ENCODE measurements at places on chromosomes 11 and 22. TPM values are rescaled to one million over a fixed set of nuclear protein-coding genes. Genes with fewer than 3 reads are reported as not detected.

GRCh38 chr11:11178671-11179638, 174.1 kb downstream of the CSNK2A3 start:
- no peaks in the 10 kb centered on the region for H3K36me3 ChIP-seq
- no peak overlapping the region for H3K4me3 ChIP-seq
- no peaks in the 10 kb centered on the region for H3K27me3 ChIP-seq
- peaks cover 43% of the 10 kb centered on the region for H3K4me1 ChIP-seq
- no peak for DNase-seq

DNA sequence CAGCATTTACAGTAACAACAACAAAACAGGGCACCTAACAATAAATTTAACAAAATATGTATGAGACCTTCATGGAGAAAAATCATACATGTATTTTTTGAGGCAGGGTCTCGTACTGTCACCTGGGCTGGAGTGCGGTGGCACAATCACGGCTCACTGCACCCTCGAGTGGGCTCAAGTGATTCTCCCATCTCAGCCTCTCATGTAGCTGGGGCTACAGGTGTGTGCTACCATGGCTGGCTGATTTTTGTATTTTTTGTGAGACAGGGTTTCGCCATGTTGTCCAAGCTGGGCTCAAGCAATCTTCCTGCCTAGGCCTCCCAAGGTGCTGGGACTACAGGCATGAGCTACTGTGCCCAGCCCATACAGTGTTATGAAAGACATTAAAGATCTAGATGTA, 278.1 kb downstream of the SWAP70 start:
- no peak overlapping the region for H3K4me3 ChIP-seq
- H3K27ac ChIP-seq, result no peak overlapping the region
- no peaks in the 10 kb centered on the region for H3K27me3 ChIP-seq
- H3K4me1 ChIP-seq, result peaks cover 7% of the 10 kb centered on the region

DNA sequence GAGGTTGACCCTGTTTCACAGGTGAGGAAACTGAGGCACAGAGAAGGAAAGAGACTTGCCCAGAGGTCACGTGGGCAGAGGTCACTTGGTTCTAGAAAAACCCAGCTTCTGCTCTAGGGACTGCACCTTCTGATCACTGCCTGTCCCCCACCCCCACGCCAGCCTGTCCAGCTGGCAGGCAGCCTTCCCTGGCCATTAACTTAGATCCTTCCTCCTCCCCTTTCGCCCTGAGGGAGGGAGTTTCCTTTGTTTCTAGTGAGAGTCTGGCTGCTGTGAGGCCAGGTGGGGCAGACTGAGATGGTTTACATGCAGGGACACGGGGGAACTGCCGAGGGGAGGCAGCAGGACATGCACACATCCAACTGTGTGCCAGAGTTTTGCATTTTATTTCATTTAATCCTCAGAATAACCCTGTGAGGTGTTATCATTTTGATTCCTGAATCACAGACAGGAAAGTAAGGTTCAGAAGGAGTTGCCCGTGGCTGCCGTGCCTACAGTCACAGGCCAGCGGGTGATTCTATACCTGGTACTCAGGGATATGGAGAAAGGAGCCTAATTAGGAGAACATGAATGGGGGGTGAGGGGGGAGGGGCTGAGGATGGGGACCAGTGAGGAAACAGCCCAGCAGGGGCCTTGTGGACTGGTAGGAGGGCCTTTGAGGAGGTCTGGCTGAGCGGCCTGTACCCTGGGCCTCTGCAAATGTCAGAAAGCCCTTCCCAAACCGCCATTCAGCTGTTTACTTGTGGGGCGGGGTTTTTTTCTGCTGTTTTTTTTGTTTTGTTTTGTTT, 3.4 kb downstream of the FAM83F start:
- DNase-seq, result no peak
- H3K27me3 ChIP-seq, result peaks cover 26% of the 10 kb centered on the region
- peaks cover 67% of the 10 kb centered on the region for H3K4me1 ChIP-seq

APOL4 gene
- total RNA-seq, result 15.0 TPM

GRCh38 chr11:2484576-2485125, 39.8 kb downstream of the KCNQ1 start:
- no peaks in the 10 kb centered on the region for H3K36me3 ChIP-seq
- DNase-seq, result no peak
- no peak overlapping the region for H3K27ac ChIP-seq
- H3K4me1 ChIP-seq, result no peaks in the 10 kb centered on the region

- peaks cover 45% of the 10 kb centered on the region for H3K27me3 ChIP-seq
- H3K36me3 ChIP-seq, result no peaks in the 10 kb centered on the region
- H3K4me1 ChIP-seq, result peaks cover 40% of the 10 kb centered on the region
- peak overlapping the region; percentile 78 for H3K4me3 ChIP-seq
- DNase-seq, result peak; percentile 74
Observed at GRCh38 chr11:130449996-130450769, 1.7 kb downstream of the ADAMTS15 start.

GRCh38 chr11:2118677-2119076, 20.5 kb downstream of the IGF2 start:
- H3K27me3 ChIP-seq, result peaks cover 7% of the 10 kb centered on the region
- H3K36me3 ChIP-seq, result peaks cover 5% of the 10 kb centered on the region
- no peak overlapping the region for H3K27ac ChIP-seq
- H3K4me1 ChIP-seq, result peaks cover 25% of the 10 kb centered on the region
- H3K4me3 ChIP-seq, result no peak overlapping the region

CBLIF gene
- total RNA-seq, result not detected

DNAJB13 gene
- total RNA-seq, result 0.60 TPM

- H3K4me3 ChIP-seq, result no peak overlapping the region
- H3K27me3 ChIP-seq, result no peaks in the 10 kb centered on the region
- no peak overlapping the region for H3K27ac ChIP-seq
- no peak for DNase-seq
- peaks cover 6% of the 10 kb centered on the region for H3K4me1 ChIP-seq
- H3K36me3 ChIP-seq, result peaks cover 17% of the 10 kb centered on the region
Observed at GRCh38 chr22:29773233-29773632, 6.1 kb downstream of the UQCR10 start.

TALDO1 gene
- 89.7 TPM for total RNA-seq

HIKESHI gene
- 38.0 TPM for total RNA-seq

DNA sequence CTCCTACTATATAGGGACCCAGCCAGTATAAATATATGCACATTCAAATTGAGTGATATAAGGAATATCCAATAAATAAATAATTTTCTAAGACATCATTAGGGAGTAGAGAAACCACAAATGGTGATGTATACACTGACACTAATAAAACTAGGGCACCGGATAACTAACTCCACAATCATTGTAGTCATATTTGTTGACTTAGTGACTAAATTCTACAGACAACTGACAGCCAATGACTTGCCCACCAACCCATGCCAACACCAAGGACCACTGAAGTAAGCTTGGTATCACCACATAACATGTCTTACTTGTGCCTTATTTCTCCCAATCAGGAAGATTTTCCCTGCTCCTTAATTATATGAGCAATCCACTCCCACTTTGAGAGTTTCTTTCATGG, 139.6 kb upstream of the TRPC6 start:
- no peaks in the 10 kb centered on the region for H3K27me3 ChIP-seq
- H3K36me3 ChIP-seq, result no peaks in the 10 kb centered on the region
- no peak overlapping the region for H3K27ac ChIP-seq
- no peak for DNase-seq

GRCh38 chr11:112615238-112615637, 346.0 kb upstream of the NCAM1 start:
- no peak for DNase-seq
- no peak overlapping the region for H3K4me3 ChIP-seq
- peaks cover 64% of the 10 kb centered on the region for H3K4me1 ChIP-seq

GRCh38 chr22:30943368-30943767, 25.2 kb downstream of the MORC2 start:
- H3K27ac ChIP-seq, result no peak overlapping the region
- peaks cover 51% of the 10 kb centered on the region for H3K36me3 ChIP-seq
- no peaks in the 10 kb centered on the region for H3K27me3 ChIP-seq

GRCh38 chr11:33383075-33383919, 126.1 kb downstream of the HIPK3 start:
- H3K27ac ChIP-seq, result no peak overlapping the region
- no peaks in the 10 kb centered on the region for H3K36me3 ChIP-seq
- DNase-seq, result no peak
- H3K4me1 ChIP-seq, result no peaks in the 10 kb centered on the region
- H3K27me3 ChIP-seq, result peaks cover 6% of the 10 kb centered on the region

- H3K36me3 ChIP-seq, result no peaks in the 10 kb centered on the region
Observed at GRCh38 chr11:96741068-96741467, 351.3 kb downstream of the JRKL start.

C11orf52 gene
- total RNA-seq, result 7.9 TPM

DNA sequence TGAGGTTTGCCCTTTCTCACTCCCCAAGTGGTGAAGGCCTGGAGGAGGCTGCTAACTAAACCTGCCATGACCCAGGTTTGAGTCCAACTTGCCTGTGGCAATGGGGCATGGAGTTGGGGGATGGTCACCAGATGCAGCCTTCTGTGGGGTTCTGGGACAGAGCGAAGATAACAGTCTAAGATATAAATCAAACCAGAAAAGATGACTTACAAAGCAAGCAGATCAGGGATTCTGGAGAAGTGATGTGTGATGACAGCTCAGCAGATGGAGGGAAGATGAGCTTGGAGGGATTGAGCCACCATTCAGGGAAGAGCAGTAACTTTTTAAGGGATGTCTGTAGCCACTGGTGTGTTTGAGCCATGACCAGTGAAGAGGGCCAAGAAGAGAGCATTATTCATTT, 63.6 kb downstream of the MTNR1B start:
- H3K4me1 ChIP-seq, result no peaks in the 10 kb centered on the region
- H3K27ac ChIP-seq, result no peak overlapping the region
- DNase-seq, result no peak
- H3K4me3 ChIP-seq, result no peak overlapping the region
- peaks cover 2% of the 10 kb centered on the region for H3K27me3 ChIP-seq

DNA sequence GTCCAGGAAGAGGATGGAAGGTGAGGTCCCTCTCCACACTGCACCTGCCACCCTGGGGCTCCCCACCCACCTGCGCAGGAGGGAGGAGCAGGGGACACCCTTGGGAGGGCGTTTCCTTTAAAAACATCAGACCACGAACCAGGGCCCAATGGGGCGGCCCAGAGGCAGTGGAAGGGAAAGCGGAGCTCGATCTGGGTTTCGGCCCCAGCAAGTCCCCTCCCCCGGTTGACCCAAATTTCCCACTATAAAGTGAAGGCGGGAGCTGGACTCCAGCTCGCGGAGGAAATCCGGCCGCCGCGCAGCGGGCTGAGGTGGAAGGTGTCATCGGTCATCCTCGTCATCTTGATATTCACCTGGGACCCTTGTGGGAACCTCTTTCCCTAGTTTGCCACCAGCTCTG, 99.3 kb downstream of the WNT7B start:
- H3K27ac ChIP-seq, result no peak overlapping the region
- H3K36me3 ChIP-seq, result peaks cover 4% of the 10 kb centered on the region
- no peak overlapping the region for H3K4me3 ChIP-seq
- DNase-seq, result peak; percentile 33
- H3K27me3 ChIP-seq, result peaks cover 18% of the 10 kb centered on the region

NXPE2 gene
- total RNA-seq, result 0.34 TPM

DNA sequence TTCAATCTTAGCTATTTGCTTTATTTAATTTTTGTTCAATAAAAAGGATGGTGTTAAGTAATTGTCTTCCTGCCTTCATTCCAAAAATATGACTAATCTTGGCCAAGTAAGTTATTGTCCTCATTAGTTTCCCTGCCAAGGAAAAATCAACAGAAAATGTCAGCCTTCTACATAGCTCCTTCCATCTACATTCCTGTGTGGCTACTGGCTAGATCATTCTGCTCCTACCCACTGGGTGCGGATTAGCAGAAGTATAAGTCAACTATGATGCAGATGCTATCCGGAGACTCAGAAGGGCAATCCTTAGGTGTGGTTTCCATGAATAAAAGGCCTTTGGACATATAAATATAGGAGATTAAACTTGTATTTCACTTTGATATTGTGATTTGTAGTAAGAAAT, 154.4 kb downstream of the SBF2 start:
- peaks cover 7% of the 10 kb centered on the region for H3K4me1 ChIP-seq
- H3K27me3 ChIP-seq, result no peaks in the 10 kb centered on the region
- H3K36me3 ChIP-seq, result peaks cover 24% of the 10 kb centered on the region
- H3K27ac ChIP-seq, result no peak overlapping the region
- no peak for DNase-seq

DNA sequence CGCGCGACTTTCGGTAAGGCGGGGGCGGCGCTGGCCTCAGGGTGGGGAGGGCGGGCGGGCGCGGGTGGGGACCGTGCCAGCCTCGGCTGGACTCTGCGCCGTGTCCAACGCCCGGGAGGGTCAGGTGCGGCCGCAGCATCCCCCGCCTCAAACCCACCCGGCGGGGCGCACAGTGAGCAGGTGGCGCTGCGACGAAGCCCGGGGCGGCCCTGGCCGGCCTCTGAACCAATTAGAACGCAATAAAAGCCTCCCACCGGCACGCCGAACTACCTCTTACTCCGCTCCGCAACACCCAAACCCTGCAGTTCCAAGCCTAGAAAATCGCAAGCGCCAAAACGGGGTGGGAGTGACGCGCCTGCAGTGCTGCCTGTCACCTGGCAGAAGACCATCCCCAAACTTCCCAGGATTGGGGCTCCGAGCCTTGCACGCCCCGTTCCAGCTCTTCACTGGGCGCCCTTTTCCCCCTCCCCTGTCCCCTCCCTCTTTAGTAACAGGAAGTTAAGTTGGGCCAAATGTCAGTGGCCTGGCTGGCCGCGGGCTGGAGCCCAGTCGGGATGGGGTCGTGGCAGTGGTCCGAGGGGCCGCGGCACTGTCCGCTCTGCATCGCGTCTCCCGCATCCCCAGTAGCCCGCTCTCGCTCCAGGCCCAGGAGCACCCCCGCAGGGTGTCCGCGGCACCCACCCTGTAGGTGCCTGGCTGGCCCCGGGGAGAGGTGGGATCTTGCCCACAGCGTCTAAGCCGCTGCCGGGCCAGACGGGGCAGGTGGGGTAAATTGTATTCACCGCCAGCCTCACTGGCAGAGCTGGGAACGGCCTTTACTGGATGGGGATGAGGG, 541 bp downstream of the MICAL2 start:
- no peak overlapping the region for H3K27ac ChIP-seq
- H3K27me3 ChIP-seq, result peaks cover 71% of the 10 kb centered on the region
- no peaks in the 10 kb centered on the region for H3K36me3 ChIP-seq
- peak overlapping the region; percentile 52 for H3K4me3 ChIP-seq
- peaks cover 4% of the 10 kb centered on the region for H3K4me1 ChIP-seq

DNA sequence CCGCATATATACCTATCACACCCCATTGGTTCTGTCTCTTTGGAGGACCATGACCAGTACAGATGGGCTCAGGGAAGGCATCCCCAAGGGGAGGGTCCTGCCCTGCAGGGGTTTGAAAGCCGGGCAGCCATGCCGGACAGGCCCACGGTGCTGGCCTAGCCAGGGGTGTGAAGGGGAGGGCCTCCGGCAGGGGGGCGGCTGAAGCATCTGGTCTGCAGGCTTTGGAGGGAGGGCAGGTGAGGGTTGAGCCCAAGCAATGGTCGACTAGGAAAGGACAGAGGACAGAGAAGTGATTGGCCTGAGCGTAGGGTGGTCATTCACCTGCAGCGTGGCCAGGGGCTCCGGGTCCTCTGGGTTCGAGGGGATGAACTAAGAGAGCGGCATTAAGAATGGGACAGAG, 11.2 kb upstream of the CTSD start:
- peaks cover 9% of the 10 kb centered on the region for H3K27me3 ChIP-seq
- H3K36me3 ChIP-seq, result no peaks in the 10 kb centered on the region
- no peak for DNase-seq
- H3K27ac ChIP-seq, result no peak overlapping the region
- H3K4me1 ChIP-seq, result peaks cover 13% of the 10 kb centered on the region
